ENCODE measurements at places on chromosomes 13 and 19. TPM values are rescaled to one million over a fixed set of nuclear protein-coding genes. Genes with fewer than 3 reads are reported as not detected.

The IGFL3 gene
- not detected for total RNA-seq

The FFAR2 gene
- total RNA-seq, result not detected

The ZNF66 gene
- 2.5 TPM for total RNA-seq

The KLHL1 gene
- not detected for total RNA-seq

The CFAP97D2 gene
- total RNA-seq, result not detected

The ANGPTL8 gene
- total RNA-seq, result not detected

The NKPD1 gene
- 0.37 TPM for total RNA-seq

The CCDC194 gene
- not detected for total RNA-seq

The NLRP9 gene
- not detected for total RNA-seq

The ITPKC gene
- 30.6 TPM for total RNA-seq

The PSG11 gene
- total RNA-seq, result not detected

The GZMM gene
- total RNA-seq, result not detected

The AMH gene
- 1.5 TPM for total RNA-seq

The PGLYRP2 gene
- total RNA-seq, result 0.05 TPM

The HCST gene
- not detected for total RNA-seq

The RINL gene
- total RNA-seq, result 8.3 TPM

The ZNF493 gene
- total RNA-seq, result 11.9 TPM

The ZSCAN4 gene
- total RNA-seq, result not detected

The SLC7A1 gene
- total RNA-seq, result 69.5 TPM

The HNRNPA1L2 gene
- 2.2 TPM for total RNA-seq

The NUFIP1 gene
- total RNA-seq, result 2.8 TPM

The TMEM59L gene
- total RNA-seq, result not detected

The CACNG7 gene
- not detected for total RNA-seq

The CGB5 gene
- not detected for total RNA-seq

The ZNF132 gene
- total RNA-seq, result 7.6 TPM

The WIZ gene
- 9.2 TPM for total RNA-seq

The ATP8B3 gene
- total RNA-seq, result 1.2 TPM

The CD37 gene
- not detected for total RNA-seq

The TMEM272 gene
- not detected for total RNA-seq

The ZNF345 gene
- 4.0 TPM for total RNA-seq

The FCER2 gene
- total RNA-seq, result not detected

The KLF1 gene
- total RNA-seq, result not detected

The C5AR1 gene
- not detected for total RNA-seq

The SPRED3 gene
- 0.51 TPM for total RNA-seq

The DIAPH3 gene
- 8.7 TPM for total RNA-seq

The CRLF1 gene
- total RNA-seq, result not detected

All from dermis blood vessel endothelial cell (primary cell).